ENCODE measurements at places on chromosomes 6 and 20.
A peak's percentile ranks its signal among the peaks of the same experiment; 100 is the strongest.

GRCh38 chr20:59040667-59041066 lies 1.9 kb downstream of the PRELID3B start:
- DNase-seq = no peak

DNA sequence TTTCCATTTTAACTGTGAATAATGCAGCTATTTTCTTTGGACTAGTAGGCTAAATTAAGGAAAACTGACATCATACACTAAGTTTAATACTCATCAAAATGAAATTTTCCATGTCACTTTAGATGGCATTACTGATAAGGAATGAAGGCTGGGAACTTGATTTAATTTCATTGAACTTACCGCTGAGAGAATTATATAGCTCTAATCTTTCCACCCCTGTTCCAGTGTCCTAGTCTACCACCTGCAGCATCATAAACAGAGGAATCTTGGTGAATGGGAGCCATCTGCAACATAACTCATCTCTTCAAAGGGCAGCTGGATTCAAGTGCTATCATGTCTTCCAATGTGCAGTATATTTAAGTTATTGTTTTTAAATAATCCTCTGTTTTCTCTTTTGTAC lies 1395.2 kb downstream of the EPHA7 start:
- DNase-seq = no peak

GRCh38 chr20:16759181-16759563 lies 11.0 kb downstream of the OTOR start:
- no peak for DNase-seq

GRCh38 chr6:44554861-44555260 lies 167.4 kb downstream of the CDC5L start:
- no peak for DNase-seq

- peak; percentile 4 for DNase-seq
These were observed 5.9 kb downstream of the OSTM1 start for GRCh38 chr6:108068618-108069017.

DNA sequence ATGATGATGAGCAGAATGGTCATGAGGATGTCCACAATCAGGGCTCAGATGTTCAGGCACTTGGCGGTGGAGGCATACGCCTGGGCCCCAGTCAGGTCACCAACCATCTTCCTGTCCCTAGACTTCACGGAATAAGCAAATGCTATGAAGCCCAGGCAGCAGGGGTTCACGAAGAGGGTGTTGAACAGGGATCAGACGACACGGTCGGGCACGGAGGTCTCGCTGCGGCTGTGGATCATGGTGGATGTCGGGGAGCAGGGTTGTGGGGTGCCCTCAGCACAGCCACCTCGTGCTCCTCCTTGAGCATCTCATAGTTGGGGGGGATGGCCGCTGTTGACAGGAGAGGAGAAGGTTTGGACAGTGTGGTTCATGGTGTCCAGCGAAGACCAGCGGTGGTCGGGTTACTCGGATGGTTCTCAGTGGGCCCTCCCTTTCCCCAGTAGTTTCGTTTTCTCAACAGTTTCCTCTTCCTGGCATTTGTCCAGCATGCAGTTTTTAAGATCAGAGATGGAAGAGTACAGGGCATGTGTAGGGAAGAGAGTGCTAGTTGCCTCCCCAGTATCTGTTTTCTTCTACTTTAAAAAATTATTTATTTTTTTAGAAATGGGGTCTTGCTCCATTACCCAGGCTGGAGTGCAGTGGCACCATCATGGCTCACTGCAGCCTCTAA lies 20.3 kb upstream of the SPDEF start:
- DNase-seq = no peak

DNA sequence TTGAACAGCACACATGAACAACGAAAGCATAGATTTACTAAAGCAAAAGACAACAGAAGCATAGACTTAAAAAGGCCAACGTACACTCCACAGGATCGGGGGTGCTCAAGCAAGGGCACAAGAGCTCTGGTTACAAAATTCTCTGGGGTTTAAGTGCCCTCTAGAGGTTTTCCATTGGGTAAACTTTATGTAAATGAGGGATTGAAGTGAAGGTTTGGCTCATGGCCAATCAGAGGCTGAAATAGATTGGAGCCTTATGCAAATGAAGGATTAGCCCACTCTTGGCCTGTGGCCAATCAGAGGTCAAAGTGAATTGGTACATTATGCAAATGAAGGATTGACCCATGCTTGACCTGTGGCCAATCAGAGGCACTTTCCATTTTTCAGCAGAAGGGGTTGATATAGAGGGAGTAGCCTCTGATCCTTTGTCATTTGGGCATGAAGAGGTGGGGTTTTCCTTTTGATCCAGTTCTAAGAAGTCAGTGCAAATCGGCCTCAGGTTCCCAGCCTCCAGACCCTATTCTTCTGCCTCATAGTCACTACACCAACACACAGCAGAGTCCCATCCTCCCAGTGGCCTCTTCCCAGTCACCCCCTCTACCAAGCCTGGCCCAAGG lies 244.9 kb downstream of the THBS2 start:
- no peak for DNase-seq

GRCh38 chr20:62133051-62133845 lies 9.9 kb downstream of the PSMA7 start:
- no peak for DNase-seq

DNA sequence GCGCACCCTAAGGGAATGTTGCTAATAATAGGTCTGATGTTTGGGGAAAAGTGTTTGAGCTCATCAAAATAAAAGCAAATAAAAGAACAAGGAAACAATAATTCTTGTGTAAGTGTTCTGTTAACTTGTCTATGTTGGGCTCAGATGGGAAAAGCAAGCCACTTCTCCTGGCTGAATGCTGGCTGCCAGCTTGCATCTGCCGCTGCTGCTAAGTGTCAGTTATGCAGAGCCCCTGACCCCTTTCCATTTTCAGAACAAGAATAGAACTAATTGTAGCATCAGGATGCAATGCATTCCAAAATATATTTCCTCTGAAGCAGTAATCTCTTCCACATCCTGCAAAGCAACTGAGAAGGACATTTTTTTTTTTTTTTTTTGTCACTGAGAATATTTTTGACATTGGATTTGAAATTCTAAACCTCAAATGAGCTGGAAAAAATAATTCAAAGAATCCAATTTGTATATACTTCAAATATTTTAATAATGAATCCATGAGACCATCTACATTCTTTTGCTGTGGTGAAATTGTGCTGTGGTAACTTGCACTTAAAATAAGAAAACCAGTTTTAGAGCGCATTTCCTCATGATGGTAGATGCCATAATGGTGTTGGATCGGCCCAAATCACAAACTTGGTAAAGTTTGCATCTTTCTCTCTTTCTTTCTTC lies 43.9 kb upstream of the DEK start:
- DNase-seq = no peak

- DNase-seq = no peak
These were observed 23.9 kb upstream of the CD164 start for GRCh38 chr6:109406196-109406595.

DNA sequence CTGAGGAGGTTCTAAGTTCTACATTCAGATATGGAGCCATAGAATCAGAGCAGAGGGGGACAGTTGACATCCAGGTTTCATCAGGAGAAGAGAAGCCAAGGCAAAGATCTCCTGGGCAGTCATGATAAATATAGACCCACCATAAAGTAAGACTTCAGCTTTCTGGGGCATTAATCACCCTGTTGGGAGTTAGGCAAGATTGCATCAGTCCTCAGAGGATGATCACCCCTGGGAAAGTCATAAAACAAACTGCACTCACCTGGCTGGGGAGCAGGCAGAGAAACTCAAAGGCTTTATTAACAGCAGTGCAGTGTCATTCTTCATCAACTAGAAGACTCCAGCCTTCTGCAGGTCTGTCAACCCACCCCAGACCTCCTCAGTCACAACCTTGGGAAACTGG lies 301.3 kb upstream of the JARID2 start:
- no peak for DNase-seq

GRCh38 chr20:4014031-4014474 lies 1.3 kb downstream of the RNF24 start:
- DNase-seq = no peak

- DNase-seq = no peak
These were observed 50.1 kb downstream of the CEP43 start for GRCh38 chr6:167049275-167049674.

- DNase-seq = no peak
These were observed 1195.9 kb upstream of the MAP3K7 start for GRCh38 chr6:91782802-91783201.

DNA sequence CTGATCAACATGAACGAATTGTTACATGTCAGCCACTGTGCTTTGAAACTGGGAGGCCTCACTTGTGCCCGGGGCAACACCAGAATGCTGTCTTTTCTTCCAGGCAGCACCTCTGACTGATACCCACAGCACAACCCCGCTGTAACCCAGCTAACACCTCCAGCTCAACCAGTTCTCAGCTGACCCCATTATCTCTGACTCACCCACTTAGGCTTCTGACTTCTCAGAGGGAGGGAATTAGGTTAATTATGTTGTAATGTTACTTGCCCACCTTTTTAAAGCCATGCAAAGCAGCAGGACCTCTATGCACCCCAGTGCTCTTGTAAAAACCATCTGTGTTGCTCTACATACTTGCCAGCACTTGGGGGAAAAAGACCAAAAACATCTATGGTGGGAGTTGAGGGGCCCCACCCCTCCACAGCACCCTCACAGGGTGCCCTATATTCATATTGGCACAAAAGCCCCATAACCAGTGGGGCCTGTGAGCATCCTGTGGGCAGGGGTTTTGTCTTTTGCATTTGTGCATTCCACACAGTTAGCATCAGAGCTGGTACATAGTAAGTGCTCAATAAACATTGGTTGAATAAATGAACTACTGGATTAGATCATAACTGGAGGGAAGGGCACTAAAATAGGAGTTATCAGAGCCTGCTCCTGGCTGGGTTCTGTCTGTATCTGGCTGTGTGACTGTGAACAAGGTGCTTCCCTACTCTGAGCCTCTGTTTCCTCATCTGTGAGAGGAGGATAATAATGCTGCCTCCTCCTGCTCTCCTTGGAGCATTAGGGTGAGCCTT lies 22.3 kb downstream of the BNIP5 start:
- DNase-seq = no peak

GRCh38 chr20:23022849-23023248 lies 12.3 kb upstream of the SSTR4 start:
- no peak for DNase-seq

DNA sequence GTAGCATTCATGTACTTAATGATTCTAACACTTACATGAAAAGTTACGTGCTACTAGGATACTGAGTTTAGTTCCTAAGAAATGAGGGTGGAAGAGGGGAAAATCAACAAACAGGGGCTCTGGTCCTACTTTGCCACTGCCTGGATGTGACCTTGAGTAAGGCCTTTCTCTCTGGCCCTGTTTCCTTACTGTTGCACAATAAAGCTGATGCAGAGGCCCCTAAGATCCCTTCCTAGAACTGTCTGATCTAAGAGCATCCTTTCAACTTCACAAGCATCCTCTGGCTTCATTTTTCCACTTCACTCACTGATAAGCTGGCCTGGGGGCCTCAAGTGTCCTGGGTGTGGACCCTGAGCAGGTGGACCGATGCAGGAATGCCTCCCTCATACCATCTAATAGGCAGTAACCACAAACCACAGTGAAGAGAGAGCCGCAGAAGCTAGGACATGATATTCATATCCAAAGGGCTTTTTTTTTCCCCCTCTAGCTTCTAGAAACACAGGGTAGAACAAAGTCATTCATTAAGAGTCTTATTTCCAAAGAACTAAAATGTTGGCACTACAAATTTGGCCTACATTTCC lies 21.6 kb downstream of the FKBP1A start:
- DNase-seq = no peak

GRCh38 chr6:153162646-153163045 lies 31.6 kb upstream of the RGS17 start:
- DNase-seq = no peak

DNA sequence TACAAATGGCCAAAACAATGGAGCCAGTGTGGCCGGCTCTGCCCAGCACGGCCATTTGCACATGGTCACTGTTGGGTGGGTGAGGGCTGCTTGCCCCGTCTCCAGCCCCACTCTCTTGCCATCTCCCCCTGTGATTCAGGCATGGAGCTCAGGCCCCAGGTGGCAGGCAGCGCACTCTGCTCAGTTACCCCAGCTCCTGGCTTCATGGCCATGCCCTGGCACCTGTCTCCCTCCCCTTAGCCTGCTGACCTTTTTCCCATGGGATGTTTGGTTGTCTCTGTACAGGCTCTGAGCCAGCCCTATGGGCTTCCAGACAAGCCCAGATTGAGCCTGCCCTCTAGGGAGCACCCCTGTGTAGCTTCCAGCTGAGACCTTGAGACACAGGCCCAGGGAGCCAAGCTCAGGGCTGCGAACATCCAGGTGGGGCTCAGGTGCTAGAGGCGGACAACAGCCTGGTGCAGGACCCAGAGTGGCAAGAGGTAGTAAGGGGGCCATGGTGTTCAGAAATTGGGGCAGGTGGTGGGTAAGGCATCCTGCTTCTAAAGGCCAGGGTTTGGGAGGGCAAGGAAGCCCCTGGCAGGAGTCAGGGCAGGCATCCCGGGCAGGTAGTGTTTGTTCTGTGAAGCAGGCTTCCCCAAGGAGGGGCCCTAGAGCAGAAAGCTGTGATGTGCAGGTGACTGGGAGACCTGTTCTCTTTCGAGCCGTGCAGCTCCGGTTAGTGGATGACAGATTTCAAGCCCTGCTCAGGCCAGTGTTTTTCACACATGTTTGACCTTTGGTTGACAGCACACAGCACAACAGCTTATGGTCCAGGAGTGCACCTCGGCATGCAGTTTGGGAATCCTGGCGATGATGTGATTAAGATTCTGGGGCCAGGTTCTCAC lies 17.7 kb downstream of the SYNJ2 start:
- no peak for DNase-seq

DNA sequence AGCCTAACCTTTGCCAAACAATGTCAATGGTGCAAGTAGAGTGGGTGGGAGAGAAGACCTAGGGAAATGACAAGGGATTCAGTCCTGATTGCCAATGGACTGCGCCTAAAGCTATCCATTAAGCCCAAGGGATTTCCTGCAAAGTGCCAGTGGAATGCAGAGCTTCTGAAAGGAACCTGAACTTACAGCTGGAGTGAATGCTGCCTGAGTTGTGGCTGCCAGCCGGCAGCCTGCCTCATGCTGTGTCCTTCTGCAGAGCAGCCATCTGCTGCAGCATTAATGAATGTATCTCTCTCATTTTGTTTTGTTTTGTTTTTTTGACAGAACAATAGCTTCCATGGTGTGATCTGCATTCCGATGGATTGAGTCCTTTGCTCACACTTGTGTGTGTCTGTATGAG lies 44.7 kb downstream of the SLC35F1 start:
- no peak for DNase-seq

Measured in stimulated activated CD4-positive, alpha-beta T cell treated with anti-CD3 and anti-CD28 coated beads, TNF-alpha, amount 100 ng/mL, for 48 hours (primary cell).